WTC11 (cell line): ENCODE measurements at places on chromosomes 5 and 9. TPM values are rescaled to one million over a fixed set of nuclear protein-coding genes. Genes with fewer than 3 reads are reported as not detected.

DNA sequence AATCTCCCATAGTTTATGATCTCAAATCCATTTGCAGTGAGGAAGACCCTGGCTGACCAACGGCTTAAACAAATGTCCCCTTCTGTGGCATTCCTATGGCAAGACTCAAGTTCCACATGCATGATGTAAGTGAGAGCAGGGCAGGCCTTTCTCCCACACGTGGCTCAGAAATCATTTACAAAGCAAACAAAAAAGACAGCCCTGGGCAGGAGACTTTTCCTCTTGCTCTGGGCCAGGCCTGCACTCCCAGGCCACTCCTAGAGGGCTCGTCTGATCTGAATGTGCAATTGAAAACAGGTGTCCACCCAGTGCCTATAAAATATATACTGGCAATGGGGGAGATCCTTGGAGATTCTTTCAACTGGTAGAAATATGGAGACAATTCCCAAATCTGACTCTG lies 123.1 kb downstream of the DMRT2 start:
- no peak overlapping the region for H3K27ac ChIP-seq
- H3K36me3 ChIP-seq = no peaks in the 10 kb centered on the region
- H3K4me1 ChIP-seq = 0 out of 2 replicates have a peak, but pooled peaks cover 7% of the 10 kb centered on the region
- H3K4me3 ChIP-seq = no peak overlapping the region
- no peak for DNase-seq
- no peaks in the 10 kb centered on the region for H3K27me3 ChIP-seq

DNA sequence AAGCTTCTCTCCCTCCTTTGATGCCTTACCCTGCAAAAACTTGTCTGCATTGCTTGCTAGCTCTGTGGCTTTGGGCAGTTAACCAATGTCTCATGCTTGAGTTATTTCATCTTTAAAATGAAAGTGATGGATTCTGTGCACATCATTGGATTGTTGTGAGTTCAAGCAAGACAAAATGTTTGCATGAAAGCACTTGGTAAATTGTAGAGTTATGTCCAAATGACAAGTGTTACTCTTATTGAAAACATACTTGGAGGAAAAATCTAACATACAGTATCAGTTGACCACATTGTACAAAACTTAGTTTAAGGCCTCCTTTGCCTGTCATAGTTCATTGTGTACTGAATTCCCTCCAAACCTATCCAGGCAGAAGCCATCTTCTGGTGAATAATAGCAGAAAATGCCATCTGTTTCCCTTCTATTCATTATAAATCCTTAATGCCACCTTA lies 30.0 kb downstream of the TGFBR1 start:
- H3K27me3 ChIP-seq = no peaks in the 10 kb centered on the region
- H3K27ac ChIP-seq = no peak overlapping the region

DNA sequence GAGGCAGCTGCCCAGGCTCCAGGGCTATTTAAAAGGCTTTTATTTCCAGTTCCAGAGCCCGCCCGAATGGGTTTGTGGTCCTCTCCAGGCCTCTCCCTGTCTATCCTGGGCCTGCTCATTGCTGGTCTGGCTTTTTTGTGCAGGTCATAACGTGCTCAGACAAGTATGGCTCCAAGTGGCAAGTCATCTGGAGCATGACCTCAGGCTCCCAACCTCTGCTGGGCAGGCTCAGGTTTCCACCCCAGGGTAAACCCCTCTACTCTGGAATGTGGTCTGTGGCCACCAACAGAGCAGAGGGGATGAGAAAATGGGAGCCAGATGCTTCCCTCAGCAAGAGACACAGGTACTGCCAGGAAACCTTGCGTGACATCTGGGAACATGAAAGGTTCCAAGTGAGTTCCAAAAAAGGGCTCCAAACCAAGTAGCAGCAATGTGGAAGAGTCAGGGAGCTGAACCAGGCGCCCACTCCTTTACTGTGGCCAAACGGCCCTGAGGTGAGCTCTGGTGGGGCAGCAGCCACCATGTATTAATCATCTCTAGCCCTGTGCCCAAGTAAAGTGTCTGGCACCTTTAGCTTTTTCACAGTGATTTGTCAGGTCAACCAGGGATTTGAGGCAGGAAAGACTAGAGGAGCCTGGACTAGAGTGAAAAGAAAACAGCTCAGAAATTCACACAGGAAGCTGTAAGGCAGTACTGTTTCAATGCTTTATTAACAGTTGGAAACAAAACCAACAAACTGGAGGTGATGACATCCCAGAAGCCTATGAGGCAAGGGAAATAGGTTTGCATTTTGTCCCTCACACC lies 25.7 kb downstream of the PCDHGC5 start:
- peak overlapping the region; percentile 94 for H3K27ac ChIP-seq
- no peaks in the 10 kb centered on the region for H3K27me3 ChIP-seq
- H3K36me3 ChIP-seq = peaks cover 31% of the 10 kb centered on the region
- peak overlapping the region; percentile 87 for H3K4me3 ChIP-seq

Gene PCDHGB2
- total RNA-seq = 4.1 to 5.5 TPM (median 5.2 TPM) in 3 replicates

Gene PCDHGC4
- total RNA-seq = 4.5 to 6.1 TPM (median 5.1 TPM) in 3 replicates

GRCh38 chr5:142688281-142688989 lies 2.5 kb upstream of the FGF1 start:
- no peaks in the 10 kb centered on the region for H3K27me3 ChIP-seq
- DNase-seq = no peak
- H3K4me1 ChIP-seq = peaks cover 44% of the 10 kb centered on the region
